ENCODE measurements at places on chromosomes 3 and 15.

DNA sequence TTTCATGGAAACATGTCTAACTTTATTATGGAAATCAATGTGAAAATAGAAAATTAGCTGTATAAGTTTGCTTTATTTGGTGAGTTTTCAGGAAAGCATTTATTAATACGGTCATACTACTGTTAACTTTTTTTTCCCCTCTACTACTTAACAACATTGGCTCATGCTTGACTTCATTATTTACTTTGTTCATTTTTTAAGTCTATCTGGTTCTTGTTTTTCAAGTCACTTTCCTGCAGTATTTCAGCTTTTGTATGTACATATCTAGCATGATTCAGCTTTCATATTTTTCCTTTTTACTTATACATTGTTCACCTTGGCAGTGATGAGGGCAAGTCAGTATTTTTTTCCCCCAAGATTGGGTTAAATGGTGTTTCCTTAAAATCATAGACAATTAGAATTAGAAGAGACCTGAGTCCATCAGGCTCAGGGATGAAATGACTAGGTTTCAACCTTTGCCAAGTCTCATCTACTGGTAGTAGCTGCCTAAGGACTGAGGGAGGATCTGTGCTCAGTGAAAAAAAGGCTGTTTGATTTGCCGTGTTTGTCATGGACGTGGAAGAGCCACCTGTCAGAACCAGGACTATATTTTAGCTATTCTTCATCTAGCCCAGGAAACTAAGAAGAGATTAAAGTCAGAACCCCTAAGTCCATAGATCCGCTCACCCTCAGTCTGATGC lies 15.4 kb downstream of the TMOD3 start:
- DNase-seq = no peak

- no peak for DNase-seq
Measured at GRCh38 chr15:73141216-73141900, 89.1 kb downstream of the NEO1 start.

DNA sequence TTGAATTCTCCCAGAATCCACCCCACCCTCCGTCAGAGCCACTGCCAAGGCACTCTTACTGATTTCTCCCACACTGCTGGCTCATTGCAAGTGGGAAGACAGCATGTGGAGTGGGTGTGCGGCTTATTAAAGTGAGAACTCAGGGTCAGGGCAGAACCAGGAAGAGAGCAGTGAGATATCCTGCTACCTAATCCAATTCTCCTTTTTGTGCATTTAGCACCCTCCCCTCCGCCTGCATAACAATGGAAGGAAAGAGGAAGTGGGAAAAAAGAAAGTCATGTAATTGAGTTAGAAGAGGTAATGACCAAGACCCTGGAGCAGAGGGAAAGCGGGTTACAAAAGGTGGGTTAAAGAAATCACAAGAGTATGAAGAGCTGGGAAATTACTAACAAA lies 27.8 kb upstream of the PIK3CB start:
- peak; percentile 14 for DNase-seq

- no peak for DNase-seq
Measured at GRCh38 chr3:39148435-39149058, 4.8 kb downstream of the CSRNP1 start.

DNA sequence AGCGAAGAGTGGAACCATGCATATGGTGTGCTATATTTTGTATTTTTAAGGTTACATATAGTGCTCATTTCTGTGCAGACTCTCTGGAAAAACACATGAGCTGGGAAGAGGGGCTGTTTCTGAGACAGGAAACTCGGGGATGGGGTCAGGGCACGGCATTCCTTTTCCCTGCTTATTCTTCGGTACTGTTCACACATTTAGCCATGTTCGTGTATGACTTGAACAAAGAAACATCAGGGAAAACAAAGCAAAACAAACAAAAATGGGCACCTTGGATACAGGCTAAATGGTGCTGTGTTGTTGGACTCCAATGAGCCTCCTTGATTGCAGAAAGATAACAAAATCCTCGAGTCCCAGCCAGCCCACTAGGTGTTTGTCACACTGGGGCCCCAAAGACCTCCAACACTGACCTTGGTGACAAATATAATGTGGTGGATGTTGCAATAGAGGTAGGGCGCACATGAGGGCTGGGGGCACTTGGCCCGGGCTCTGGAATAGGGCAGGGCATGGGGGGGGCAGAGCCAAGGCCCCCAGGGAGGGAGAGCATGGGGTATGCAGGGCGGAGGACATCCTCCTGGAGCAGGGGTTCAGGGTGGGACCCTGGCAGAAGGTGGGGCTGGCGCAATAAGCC lies 19.3 kb downstream of the DNASE1L3 start:
- no peak for DNase-seq

Measured in globus pallidus (tissue), 1 donor.